BJ (cell line): ENCODE measurements at places on chromosomes 3 and 15.

- DNase-seq: no peak
These were observed 29.3 kb upstream of the SACM1L start for GRCh38 chr3:45659661-45660566.

DNA sequence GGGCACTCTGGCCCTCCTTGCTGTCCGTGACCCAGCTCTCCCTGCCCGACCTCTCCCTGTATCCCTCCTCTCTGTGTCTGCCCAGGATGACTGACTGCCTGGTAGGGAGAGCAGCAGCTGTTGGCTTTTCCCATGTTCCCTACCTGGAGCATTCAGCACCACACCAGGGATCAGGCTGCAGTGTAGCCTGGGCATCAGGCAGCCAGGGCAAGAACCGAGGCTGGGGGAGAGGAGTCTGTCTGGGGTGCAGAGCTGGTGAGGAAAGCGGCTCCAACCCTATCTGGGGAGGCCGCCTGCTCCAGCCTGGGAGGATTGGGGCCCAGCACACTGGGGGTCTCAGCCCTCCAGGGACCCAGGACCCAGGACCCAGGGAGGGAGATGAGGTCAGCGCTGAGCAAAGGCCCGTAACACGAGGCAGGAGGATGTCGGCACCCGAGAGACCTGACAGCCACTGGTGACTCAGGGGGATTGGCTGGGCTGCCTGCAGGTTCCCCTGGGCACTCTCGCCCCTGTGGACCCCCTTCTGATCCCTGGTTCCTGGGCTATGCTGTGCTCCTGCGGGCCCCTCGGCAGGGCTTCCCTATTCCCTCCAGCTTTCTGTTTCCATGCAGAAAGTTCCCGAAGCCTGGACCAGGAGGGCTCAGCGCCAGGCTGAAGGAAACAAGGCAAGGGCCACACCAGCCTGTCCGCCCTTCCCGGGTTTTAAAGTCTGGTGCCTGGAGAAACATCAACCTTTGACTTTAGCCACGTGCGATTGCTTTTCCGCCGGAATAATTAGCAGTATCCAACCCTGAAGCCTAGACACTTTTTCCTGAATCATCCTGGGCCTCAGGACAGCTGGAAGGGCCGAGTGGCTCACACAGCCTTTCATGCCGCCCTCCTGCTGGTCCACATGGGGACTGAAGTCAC lies 128.2 kb upstream of the MEF2A start:
- no peak for DNase-seq

GRCh38 chr3:36206956-36207580 lies 173.2 kb upstream of the STAC start:
- no peak for DNase-seq

- no peak for DNase-seq
These were observed 543.6 kb downstream of the EDEM1 start for GRCh38 chr3:5731100-5731499.

DNA sequence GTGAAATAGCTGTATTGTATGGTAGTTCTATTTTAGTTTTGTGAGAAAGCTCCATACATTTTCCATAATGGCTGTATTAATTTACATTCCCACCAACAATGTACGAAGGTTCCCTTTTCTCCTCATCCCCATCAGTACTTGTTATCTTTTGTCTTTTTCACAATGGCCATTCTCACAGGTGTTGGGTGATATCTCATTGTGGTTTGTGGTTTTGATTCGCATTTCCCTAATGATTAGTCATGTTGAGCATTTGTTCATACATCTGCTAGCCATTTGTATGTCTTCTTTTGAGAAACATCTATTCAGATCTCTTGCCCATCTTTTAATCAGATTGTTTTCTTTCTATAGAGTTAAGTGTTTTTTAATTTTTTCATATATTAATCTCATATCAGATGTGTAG lies 931.9 kb downstream of the IGSF11 start:
- no peak for DNase-seq

GRCh38 chr3:113222451-113223086 lies 11.2 kb downstream of the BOC start:
- no peak for DNase-seq

GRCh38 chr3:156637480-156638022 lies 36.8 kb upstream of the TIPARP start:
- no peak for DNase-seq

DNA sequence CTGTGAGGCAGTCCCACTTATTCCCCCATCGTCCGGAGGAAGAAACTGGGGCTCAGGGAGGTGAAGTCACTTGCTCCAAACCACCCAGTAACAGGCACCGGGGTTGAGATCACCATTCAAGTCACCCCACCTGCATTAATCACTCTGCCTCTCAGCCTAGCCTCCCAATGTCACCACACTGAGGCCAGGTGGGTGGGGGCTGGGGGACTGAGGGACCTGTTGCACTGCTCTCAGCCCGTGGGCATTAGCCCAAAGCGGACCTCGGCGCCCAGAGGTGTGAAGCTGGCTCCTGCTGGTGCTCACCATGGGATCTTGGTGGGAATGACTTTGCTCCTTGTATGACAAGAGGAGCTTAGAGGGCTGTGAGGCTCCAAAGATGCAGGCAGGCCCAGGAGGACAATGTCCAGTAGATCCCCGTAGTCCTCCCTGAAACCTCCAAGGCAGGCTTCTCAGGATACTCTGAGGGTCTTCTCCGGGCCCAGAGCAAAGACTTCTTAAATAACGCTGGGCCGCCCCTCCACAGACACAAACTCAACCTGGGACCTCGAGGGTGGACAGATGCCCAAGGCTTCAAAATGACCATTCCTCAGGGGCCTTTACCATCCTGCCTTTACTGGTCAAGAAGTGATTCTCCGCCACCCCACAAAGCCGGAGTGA lies 1.7 kb downstream of the NT5DC2 start:
- DNase-seq: no peak

DNA sequence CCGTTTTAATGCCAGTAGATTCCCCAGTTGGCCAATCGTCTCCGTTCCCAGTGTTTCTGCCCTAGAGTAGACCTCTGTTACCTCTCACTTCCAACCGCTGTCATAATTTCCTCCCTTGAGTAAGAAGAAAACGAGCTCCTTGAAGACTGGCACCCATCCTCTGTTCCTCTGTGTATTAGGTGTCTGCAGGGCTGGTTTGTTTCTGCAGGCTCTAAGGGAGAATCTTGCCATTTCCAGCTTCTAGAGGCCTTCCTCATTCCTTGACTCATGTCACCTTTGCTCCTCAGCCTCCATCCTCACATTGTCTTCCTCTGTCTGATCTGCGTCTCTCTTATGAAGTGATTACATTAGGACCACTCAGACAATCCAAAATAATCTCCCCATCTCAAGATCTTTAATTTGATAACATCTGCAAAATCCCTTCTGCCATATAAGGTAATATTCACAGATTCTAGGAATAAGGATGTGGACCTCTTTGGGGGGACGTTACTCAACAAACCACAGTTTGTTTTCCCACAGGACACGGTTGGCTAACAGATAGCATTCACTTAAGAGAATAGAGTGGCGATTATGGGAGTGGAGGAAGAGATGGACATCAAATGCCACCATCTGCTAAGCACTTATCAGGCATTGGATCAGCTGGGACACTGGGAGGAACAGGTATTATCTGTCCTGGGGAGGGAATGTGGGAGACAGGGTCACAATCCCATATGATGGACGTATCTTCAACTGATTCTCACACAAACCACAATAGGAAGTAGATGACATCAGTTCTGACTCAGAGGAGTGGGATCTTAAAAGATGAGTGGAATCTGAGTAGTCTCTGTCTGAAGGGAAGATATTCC lies 17.1 kb downstream of the ARHGAP31 start:
- DNase-seq: no peak

DNA sequence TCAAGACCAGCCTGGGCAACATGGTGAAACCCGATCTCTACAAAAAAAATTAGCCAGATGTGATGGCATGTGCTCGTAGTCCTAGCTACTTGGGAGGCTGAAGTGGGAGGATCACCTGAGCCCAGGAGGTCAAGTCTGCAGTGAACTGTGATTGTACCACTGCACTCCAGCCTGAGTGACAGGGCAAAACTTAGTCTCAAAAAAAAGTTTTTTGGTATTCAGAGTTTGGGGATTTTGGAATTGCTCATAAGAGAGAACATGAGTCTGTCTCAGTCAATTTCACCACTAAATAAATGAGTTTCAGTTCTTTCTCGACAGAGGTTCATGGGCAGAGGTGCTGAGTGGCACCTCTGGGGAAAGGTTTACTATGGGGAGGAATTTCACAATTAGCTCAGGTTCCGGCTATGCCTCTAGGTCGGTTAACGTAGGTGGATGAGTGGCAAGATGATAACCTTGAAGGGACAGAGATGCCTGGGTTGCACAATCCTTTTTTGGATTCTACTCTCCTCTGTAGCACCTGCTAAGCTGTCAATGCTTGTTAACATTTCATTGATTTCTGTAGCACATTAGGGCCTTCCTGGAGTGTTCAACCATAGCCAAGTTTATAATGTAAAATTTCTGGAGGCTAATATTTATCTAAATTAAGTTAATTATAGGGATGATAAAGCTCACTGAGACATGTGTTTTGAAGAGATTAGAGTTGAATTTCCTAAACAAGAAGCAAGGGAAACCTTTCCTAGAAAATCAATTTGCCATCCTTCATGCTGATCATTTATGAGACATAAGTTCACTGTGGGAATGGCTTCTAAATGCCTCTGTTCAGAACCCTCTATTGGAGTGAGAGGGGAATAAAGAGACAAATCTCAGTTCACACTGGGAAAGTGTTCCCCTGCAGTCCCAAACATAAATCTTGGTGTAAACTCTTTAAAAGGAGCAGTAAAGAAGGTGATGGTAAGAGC lies 37.4 kb upstream of the DCP1A start:
- DNase-seq: no peak

GRCh38 chr15:78280319-78281072 lies 16.1 kb downstream of the DNAJA4 start:
- no peak for DNase-seq
